Stimulated activated CD8-positive, alpha-beta memory T cell treated with anti-CD3 and anti-CD28 coated beads, Interleukin-4, amount 100 ng/mL, for 48 hours (primary cell): ENCODE measurements at places on chromosomes 4 and X.

DNA sequence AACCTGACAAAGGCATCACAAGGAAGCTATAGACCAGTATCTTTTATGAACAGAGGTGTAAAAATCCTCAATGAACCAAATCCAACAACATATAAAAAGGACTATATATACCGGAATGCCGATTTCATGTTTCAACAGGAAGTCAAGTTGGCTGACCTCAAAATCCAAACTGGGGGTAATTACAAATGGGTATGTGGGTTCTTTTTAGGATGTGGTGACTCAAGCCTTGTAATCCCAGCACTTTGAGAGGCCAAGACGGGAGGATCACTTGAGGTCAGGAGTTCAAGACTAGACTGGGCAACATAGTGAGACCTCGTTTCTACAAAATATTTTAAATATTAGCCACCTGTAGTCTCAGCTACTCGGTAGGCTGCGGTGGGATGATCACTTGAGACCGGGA lies 10.4 kb downstream of the PRSS48 start:
- DNase-seq, result no peak

GRCh38 chr4:75800972-75801371 lies 76.6 kb downstream of the USO1 start:
- DNase-seq, result no peak

- no peak for DNase-seq
Measured at GRCh38 chr4:62656006-62656405, 1455.9 kb downstream of the ADGRL3 start.

DNA sequence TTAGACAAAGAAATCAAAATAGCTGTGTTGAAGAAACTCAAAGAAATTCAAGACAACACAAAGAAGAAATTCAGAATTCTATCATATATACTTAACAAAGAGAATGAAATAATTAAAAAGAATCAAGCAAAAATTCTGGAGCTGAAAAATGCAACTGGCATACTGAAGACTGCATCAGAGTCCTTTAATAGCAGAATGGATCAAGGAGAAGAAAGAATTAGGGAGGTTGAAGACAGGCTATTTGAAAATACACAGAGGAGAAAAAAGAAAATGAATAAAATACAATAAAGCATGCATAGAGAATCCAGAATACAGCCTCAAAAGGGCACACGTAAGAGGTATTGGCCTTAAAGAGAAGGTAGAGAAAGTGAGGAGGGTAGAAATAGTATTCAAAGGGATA lies 179.5 kb upstream of the SPIN4 start:
- no peak for DNase-seq

DNA sequence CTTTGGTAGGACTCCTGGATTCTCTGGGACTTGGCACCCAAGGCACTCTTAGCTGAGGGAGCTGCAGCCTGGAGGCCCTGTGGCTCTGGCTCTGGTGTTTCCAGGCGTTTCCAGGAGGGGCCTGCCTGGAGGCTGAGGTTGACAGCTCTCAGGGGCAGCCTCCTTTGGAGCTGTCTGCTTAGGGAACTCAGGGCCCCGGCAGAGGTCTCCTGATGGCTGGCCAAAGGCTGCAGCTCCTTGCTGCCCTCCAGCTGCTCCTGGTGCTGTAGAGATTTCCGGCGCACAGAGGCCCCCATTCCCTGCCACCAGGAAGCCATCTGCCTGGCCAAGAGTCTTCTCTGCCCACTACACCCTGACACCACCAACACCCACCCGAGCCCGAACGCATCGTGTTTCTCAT lies 25.3 kb upstream of the ARHGEF38 start:
- no peak for DNase-seq

- no peak for DNase-seq
Measured at GRCh38 chr4:18961879-18962278, 940.3 kb upstream of the LCORL start.

GRCh38 chrX:78283511-78283910 lies 43.9 kb downstream of the CYSLTR1 start:
- DNase-seq, result no peak

DNA sequence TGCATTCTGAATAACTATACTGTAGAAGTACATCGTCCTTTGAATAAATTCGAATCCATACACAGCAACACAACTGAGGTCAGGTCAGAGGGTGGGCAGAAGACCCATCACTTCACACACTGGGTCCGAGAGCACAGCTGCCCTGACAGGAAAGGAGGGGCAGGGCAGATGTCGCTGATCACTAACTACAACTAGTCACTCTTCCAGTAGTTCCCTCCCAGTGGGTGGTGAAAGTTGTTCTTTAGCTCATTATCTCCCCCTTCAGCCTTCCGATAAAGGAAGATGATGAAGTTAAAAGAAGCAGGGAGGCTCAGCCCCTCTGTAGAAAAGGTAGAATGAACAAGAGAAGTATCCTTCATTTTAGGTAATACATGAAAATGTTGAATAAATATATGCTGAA lies 278.9 kb downstream of the INPP4B start:
- DNase-seq, result peak; percentile 54

- DNase-seq, result no peak
Measured at GRCh38 chrX:112867570-112867969, 26.9 kb upstream of the AMOT start.

- DNase-seq, result no peak
Measured at GRCh38 chr4:5554376-5554775, 154.0 kb downstream of the EVC2 start.
